HS-27A (cell line): ENCODE measurements at places on chromosomes 6 and 20.

DNA sequence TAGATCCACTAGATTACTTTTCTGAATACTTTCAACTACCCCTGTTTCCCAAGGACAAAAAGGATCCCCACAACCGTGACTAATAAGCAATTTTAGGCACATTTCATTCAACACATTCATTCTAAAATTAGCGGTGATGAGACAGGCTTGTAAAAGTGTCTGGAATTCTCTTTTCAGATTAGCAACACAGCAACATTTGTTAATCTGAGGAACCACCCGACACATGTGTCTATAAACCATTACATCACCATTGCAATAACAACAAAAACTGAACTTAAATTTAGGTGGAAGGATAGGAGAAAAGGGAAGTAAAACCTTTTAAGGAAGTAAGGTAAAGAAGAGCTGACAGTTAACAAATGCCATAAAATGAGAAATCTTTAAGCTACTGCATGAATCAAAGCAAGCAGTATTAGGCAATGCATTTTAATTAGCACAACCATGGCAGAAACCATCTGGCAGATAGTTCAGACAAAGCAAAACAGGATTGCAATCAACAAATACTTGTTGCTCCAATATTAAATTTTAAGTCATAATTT lies 49.1 kb downstream of the MAP3K7 start:
- no peak for DNase-seq

GRCh38 chr6:158963020-158963808 lies 36.8 kb downstream of the RSPH3 start:
- no peak for DNase-seq

DNA sequence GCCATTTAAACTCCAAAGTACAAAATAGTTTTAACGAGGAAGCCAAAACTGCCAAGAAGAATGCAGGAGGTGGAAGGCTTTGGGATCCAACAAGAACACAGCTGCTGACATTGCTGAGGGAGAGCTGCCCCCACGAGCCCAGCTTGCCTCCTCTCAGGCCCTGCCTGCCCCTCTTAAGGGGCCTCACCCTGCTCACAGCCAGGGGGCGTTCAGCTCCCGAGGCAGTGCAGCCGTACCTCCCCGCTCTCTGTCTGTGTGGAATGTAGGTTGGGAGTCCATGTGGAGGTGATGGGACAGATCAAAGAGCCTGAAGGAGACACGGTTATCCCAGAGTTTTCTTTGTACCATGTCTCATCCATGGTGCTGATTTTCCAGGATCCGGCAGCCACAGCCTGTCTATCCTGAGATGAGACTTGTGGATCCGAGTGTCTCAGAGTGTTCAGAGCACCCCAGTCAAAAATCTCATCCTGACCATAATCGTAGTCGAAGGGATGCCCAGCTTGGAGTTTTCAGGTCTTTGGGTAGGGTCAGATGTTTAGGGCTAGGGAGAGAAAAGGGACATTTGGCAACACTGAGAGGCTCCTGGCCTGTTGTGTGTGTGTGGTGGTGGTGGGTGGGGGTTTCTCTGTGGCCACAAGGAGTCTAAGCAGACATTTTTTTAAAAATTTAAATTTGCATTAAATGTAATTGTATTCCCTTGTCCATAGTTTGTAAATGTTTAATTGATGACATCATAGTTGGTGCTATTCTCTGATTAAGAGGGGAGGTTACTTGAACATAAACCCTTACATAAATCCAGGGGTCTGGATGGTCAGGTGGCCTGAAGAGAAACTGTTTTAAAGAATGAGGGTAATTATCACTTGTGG lies 111.4 kb upstream of the CLDN20 start:
- DNase-seq = no peak

- no peak for DNase-seq
Observed at GRCh38 chr20:24984961-24985640, 7.5 kb downstream of the APMAP start.

DNA sequence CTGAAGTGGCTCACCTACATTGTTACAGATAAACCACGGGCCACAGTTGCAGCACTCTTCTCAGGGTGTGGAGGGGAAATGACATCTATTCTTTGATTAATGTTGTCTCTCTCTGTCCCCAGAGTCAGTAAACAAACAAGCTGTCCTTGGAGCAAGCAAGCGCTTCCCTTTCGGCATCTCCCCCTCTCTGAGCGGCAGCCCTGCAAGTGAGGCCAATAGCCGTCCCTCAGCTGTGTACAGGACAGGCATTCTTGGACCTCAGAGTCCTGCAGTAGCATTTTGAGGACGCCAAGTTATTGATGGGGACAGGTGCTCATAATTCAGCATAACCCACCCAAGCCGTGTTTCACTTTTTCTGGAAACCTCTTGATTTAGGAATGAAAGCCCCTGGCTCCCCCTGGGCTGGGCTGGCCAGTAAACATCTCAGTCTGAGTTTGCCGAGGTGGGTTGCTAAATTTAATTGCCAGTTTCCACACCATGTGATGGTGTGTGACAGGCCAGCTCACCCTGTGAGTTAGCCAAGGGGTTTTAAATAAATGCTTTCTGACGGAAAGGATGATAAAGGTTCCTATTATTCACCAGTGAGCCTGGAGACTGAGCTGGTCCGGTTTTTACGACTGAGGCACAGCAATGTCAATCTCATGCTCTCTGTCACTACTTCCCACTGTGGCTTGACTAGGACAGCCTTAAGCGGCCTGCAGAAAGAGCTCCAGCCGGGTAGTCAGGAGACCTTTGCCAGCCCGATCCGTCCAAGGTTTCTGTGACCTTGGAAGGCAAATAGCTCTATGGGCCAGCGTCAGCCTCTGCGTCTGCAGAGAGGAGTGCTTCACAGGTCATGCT lies 214.8 kb upstream of the RREB1 start:
- DNase-seq = no peak

- no peak for DNase-seq
Observed at GRCh38 chr20:17229256-17229655, 2.4 kb downstream of the PCSK2 start.

GRCh38 chr6:39053016-39053624 lies 4.5 kb downstream of the GLP1R start:
- no peak for DNase-seq

GRCh38 chr6:23783901-23784300 lies 342.1 kb upstream of the NRSN1 start:
- DNase-seq = no peak

- DNase-seq = no peak
Observed at GRCh38 chr20:48846516-48847492, 19.0 kb upstream of the PREX1 start.

DNA sequence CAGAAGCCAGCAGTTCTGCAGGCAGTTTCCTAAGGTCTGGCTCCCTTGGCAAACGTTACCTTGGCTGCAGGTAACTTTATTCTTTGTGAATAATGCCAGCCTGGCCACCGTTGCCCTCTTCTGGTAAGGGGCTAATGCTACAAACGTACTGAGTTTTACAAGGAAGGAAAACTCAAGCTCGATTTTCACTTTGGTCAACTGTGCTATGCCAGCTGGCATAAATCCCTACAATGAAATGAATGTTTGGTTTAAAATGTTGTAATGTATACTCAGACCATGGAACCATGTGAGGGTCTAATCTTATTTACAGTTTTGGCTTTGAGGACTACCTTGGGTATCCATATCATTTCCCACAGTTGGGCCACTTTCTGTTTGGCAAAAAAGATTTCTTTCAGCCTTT lies 101.4 kb downstream of the SLX4IP start:
- DNase-seq = no peak

DNA sequence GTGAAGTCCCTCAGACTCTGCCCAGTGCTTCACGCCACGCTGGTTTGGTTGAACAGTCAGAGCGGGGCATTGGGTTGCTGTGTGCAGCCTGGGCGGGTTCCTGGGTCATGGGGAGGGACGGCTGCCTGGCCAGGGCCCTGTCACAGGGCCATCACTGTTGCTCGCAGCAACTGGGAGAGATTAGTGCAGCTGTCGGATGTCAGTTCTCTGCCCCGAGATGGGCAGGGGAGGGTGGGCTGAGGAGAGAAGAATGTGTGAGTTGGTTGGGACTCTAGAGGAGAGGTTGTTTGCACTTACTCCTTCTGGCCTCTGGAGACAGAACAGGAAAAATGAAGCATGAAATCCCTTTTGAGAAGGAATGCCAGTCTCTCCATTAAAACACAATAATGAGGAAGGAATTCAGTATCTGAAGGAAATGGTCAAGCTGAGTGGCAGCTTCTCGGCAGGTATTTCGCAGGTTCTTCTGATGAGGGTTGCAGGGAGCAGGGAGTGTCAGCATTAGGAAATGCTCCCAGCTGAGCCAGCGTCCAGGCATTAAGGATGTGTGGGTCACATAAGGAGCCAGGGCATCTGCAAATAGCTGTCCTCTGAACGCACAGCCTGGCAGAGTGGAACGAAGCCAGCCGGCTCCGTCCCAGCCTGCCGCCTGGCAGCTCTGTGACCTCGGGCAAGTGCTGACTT lies 95.9 kb downstream of the SSR1 start:
- no peak for DNase-seq

- DNase-seq = no peak
Observed at GRCh38 chr6:15358579-15359327, 112.9 kb downstream of the JARID2 start.

DNA sequence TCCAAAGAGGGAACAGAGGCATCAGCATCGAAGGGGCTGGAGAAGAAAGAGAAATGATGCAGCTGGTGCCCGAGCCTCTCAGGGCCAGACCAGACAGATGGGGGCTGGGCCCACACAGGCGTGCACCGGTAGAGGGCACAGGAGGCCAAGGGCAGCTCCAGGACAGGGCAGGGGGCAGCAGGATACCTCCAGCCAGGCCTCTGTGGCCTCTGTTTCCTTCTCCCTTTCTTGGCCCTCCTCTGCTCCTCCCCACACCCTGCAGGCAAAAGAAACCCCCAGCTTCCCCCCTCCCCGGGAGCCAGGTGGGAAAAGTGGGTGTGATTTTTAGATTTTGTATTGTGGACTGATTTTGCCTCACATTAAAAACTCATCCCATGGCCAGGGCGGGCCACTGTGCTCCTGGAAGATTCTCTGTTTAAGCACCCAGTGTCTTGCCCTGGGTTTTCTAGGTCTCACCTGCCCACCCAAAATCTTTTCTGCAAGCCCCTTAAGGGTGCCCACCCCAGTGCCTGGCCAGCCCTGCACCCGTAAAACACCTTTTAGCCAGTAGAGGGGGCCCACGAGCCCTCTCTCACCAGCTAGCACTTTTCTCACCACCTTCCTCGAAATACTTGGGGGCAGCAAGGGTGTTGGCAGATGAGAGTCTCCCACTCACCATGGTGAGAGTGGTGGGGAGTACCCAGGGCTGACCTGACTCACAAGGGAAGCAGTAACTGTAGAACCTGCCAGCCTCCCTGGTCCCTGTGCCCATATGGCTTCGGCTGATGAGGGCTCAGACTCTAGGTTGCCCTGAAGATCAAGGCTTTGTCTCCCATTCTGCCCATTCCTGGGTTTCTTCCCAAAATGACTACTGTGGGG lies 35.7 kb upstream of the ID1 start:
- no peak for DNase-seq

- no peak for DNase-seq
Observed at GRCh38 chr6:2615251-2615650, 135.5 kb downstream of the MYLK4 start.

- DNase-seq = no peak
Observed at GRCh38 chr6:131014080-131014776, 48.8 kb downstream of the EPB41L2 start.

DNA sequence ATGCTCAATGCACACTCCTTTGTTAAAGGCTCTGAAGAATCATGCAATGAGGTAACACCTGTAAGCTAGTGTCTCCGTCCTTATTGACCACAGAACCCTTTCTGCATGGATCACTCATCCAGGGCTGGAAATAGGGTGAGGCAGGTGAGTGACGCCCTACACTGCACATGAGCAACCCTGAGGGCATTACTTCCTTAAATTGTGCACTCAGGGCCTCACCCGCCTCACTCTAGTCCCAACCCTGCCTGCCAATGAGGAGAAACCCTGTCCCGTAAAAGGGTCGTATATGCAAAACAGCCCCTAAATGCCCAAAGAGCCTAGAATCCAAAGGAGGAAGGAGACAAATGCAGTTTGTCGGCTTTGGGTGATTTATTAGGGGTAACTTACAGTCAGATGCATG lies 33.6 kb upstream of the NOP56 start:
- DNase-seq = no peak

- DNase-seq = no peak
Observed at GRCh38 chr6:30864325-30864724, 20.0 kb upstream of the DDR1 start.

DNA sequence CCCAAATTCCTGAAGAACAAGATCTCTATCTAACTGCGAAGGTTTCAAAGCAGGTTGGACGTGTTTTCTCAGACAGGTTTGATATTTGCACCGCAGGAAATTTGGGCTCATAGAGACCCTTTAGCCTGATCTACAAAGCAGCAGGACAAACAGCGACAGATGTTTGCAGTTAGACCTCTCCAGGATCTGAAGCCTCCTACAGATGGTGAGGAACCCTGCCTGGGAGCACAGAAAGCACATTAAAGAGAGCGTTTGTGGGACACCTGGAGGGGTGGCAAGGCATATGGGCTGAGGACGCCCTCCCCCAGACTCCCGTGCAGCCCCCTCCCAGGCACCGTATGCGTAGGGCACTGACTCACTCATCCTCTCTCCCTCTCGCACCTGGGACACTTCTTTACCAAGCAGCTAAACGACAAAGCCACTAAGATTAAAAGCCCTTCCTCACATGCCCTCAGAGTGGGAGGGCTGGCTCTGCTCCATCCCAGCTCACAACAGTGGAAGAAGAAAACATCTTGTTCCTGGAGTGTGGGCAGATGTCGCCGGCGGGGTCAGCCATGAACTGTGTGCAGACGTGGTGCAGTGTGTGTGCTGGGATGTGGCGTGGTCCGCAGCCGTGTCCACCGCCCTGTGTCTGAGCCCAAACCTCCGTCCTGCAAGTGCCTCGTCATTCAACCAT lies 249.7 kb upstream of the AFDN start:
- no peak for DNase-seq

- no peak for DNase-seq
Observed at GRCh38 chr6:50826803-50827202, 8.1 kb downstream of the TFAP2B start.

GRCh38 chr20:14888134-14888533 lies 550.7 kb upstream of the FLRT3 start:
- DNase-seq = no peak

GRCh38 chr6:34052071-34052825 lies 93.6 kb downstream of the GRM4 start:
- no peak for DNase-seq

DNA sequence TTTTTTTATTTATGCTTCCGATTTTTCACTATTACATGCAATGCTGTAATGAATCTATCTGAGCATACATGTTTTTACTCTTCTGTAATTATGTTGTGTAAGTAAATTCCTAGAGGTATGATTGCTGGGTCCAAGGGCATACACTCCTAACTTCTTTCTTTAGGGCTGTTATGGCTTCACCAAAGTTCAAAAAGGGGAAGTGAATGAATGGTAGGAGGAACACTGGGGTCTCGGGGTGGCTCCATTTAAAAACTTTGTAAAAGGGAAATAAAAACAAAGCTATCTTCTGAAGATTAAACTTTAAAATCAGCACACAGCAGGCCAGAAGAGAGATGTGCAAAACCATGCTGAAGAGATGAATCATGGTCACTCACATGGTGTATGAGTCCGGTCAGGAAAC lies 289.1 kb upstream of the SUPT3H start:
- no peak for DNase-seq

- DNase-seq = no peak
Observed at GRCh38 chr20:33372993-33373441, 28.3 kb downstream of the CDK5RAP1 start.
